ENCODE measurements at places on chromosomes 13 and 19.

DNA sequence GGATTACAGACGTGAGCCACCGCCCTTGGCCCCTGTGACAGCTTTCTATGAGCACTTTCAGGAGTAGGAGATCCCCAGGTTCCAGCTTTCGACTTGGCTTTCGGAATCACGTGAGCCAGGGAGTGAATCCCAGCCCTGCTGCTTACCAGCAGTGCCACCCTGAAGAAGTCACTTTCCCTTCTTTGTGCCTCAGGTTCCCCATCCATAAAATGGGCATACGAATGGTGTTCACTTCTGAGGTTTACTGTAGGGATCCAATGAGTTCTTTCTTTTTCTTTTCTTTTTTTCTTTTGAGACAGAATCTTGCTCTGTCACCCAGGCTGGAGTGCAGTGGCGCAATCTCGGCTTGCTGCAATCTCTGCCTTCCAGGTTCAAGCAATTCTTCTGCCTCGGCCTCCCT, 4.3 kb upstream of the HOMER3 start:
- DNase-seq: no peak
- H3K27me3 ChIP-seq: no peaks in the 10 kb centered on the region
- H3K27ac ChIP-seq: no peak overlapping the region
- H3K4me1 ChIP-seq: peaks cover 2% of the 10 kb centered on the region
- H3K36me3 ChIP-seq: no peaks in the 10 kb centered on the region
- no peak overlapping the region for H3K4me3 ChIP-seq

DNA sequence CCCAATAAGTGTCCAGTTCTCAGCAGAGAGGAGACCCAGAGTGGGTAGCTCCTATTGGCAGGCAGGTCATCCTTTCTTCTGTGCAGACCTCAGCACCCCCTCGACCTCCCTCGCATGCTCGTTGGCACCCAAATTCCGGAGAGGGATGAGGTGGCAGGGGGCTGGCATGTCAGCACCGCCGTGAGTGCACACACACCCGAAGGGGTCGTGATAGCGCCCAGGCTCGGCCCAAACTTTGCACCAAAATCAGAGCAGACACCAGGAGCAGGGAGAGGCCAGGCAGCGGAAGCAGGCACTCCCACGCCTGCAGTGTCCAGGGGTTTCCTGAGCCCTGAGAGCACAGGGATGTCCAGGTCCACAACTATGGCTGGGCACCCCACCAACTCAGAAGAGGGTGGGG, 1503.8 kb upstream of the PCDH20 start:
- no peak overlapping the region for H3K4me3 ChIP-seq
- no peaks in the 10 kb centered on the region for H3K36me3 ChIP-seq

DNA sequence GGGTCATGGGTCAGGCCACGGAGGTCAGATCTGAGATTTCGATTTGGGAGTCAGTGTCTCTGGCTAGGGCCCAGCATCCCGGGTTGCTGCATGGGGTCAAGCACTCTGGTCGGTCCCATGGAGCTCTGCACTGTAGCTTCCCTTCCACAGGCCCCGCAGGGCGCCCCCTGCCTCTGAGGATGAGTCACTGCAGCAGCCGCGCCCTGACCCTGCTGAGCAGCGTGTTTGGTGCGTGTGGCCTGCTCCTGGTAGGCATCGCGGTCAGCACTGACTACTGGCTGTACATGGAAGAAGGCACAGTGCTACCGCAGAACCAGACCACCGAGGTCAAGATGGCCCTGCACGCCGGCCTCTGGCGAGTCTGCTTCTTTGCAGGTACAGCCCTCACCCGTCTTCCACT, 3.6 kb downstream of the CACNG7 start:
- H3K4me3 ChIP-seq: no peak overlapping the region
- DNase-seq: no peak
- H3K27me3 ChIP-seq: peaks cover 64% of the 10 kb centered on the region
- peaks cover 18% of the 10 kb centered on the region for H3K4me1 ChIP-seq
- H3K36me3 ChIP-seq: no peaks in the 10 kb centered on the region

DNA sequence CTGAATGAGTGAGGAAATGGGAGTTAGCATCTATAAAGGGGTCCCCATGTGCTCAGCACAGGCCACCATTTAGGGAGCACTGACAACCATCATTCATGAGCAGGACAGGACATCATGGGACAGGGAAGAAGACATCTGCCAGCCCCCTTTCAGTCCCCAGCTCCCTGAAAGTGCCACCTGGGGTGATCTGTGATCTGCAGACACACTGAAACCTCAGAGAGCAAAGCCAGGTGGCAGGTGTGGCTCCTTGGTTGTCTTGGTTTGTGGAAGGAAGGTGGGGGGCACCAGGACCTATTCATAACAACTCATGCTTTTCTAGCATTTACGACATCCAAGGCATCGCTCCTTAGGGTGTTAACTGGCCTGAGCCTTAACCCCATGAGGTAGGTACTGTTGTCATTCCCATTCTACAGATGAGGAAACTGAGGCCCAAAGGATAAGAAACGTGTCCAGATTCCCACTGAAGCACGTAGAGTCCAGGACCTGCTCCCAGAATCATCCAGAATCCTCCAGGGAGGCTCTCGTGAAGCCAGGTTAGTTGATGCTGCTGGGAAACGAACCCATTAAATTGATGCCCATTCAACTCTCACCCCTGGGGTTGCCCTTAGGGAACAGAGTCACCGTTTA, 5.8 kb downstream of the KDELR1 start:
- H3K36me3 ChIP-seq: peaks cover 69% of the 10 kb centered on the region
- H3K4me3 ChIP-seq: no peak overlapping the region
- H3K27me3 ChIP-seq: no peaks in the 10 kb centered on the region
- H3K4me1 ChIP-seq: no peaks in the 10 kb centered on the region

DNA sequence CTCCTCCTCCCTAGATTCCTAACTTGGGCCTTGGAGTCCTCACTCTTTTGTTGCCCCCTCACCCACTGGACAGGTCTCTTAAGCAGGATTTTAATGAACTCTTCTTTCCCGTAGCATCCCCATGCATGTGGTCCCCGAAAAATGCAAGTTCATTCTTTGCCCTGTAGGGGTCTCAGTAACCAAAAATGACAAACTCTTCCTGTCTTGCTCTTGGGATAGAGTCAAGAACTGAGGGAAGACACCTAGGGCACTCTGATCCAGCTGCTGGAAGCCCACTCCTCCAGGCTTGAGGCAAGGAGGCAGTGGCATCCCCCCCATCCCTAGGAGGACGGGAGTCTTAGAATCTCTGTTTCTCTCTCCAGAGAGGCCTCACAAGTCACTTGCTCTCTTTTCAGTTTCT, 987.0 kb downstream of the DIAPH3 start:
- no peak overlapping the region for H3K27ac ChIP-seq
- H3K4me1 ChIP-seq: no peaks in the 10 kb centered on the region
- H3K36me3 ChIP-seq: no peaks in the 10 kb centered on the region
- H3K27me3 ChIP-seq: no peaks in the 10 kb centered on the region

DNA sequence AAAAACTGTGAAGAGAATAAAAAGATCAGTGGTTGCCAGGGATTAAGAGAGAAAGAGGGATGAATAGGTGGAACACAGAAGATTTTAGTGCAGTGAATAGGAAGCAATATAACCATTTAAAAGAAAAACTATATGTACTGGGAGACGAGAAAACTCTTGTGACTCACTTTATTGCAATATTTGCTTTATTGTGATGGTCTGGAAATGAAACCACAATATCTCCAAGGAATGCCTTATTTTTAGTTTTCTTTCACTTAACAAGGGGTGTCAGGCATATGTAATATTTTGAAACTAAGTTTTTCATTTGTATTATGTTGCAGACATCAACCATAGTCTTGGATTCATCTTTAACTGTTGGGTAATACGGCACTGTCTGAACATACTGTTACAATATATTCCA, 1308.2 kb downstream of the PCDH9 start:
- no peak overlapping the region for H3K4me3 ChIP-seq
- H3K36me3 ChIP-seq: no peaks in the 10 kb centered on the region
- no peak for DNase-seq

GRCh38 chr13:32984857-32985626, 31.2 kb upstream of the KL start:
- no peak overlapping the region for H3K4me3 ChIP-seq
- no peaks in the 10 kb centered on the region for H3K36me3 ChIP-seq
- peaks cover 4% of the 10 kb centered on the region for H3K4me1 ChIP-seq
- DNase-seq: no peak
- no peak overlapping the region for H3K27ac ChIP-seq

GRCh38 chr19:53294786-53295441, 27.4 kb upstream of the VN1R4 start:
- no peaks in the 10 kb centered on the region for H3K36me3 ChIP-seq
- H3K4me1 ChIP-seq: no peaks in the 10 kb centered on the region
- H3K27me3 ChIP-seq: no peaks in the 10 kb centered on the region
- H3K27ac ChIP-seq: no peak overlapping the region

- peaks cover 3% of the 10 kb centered on the region for H3K27me3 ChIP-seq
- no peak overlapping the region for H3K4me3 ChIP-seq
- H3K36me3 ChIP-seq: no peaks in the 10 kb centered on the region
- peaks cover 21% of the 10 kb centered on the region for H3K4me1 ChIP-seq
- H3K27ac ChIP-seq: no peak overlapping the region
Observed at GRCh38 chr19:19532806-19533701, 4.3 kb downstream of the YJEFN3 start.

DNA sequence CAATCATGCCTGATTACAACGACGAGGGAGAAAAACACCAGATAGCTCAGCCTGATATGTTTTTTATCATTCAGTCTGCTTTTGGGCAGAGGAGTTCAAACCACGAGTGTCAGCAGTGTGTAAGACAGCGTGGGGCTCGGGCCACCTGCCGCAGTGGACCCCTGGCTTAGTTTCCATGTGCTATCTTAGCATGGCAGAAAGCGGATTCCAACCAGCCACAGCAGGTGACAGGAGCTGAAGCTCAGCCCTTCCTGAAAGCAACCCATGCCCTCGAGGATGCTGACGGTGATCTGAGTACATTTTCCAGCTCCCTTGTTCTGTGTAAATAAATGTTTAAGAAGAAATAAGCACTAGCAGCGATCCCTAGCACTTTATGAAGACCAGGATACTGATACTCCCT, 32.2 kb upstream of the MBNL2 start:
- H3K4me1 ChIP-seq: peaks cover 7% of the 10 kb centered on the region
- H3K36me3 ChIP-seq: no peaks in the 10 kb centered on the region
- no peak for DNase-seq
- no peaks in the 10 kb centered on the region for H3K27me3 ChIP-seq

GRCh38 chr13:37202264-37202663, 96.8 kb upstream of the CSNK1A1L start:
- H3K27me3 ChIP-seq: no peaks in the 10 kb centered on the region
- H3K4me3 ChIP-seq: no peak overlapping the region
- DNase-seq: no peak
- H3K27ac ChIP-seq: no peak overlapping the region

DNA sequence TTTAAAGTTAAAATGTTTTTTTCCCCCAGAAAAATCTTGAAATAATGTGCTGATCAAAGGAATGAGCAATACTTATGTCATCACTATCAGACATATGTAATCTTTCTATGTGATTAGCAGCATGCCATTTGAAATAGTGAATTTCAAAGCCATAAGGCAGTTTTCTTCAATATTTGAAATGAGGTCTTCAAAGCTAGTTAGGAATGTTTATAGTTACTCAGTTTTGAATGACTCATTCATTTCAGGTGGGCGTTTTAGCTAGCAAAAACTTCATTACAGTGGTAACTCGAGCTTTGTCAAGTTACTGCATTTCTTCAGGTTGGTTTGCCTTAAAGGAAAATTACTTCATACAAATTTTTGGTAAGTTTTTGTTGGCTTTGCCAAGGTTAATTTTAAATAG, 102.1 kb downstream of the ATP8A2 start:
- H3K4me1 ChIP-seq: no peaks in the 10 kb centered on the region
- no peaks in the 10 kb centered on the region for H3K36me3 ChIP-seq
- no peak overlapping the region for H3K4me3 ChIP-seq
- H3K27me3 ChIP-seq: no peaks in the 10 kb centered on the region
- no peak overlapping the region for H3K27ac ChIP-seq

Measured in heart right ventricle (tissue), 16 donors.